Suppressor macrophage treated with lipopolysaccharide for 1 hour (primary cell): ENCODE measurements at places on chromosomes 1 and 21.

GRCh38 chr1:93533677-93534076, 85.8 kb downstream of the FNBP1L start:
- no peak for DNase-seq

DNA sequence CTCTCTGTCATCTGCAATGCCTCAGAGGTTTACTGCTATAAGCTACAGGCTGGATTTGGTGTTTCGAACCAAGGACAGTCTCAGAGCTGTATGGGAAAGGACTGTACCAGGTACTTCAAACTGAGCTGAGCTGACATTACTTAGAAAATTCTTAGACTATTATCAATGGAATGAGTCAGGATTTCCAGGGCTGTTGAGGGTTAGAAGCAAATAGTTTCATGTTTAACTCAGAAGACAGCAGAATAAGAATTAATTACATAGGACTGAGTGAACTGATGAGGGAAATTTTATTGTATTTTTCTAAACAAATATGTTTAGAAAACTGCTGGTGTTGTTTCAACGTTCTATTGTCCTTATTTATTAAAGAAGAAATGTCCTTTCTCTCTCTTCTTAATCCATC, 74.3 kb upstream of the CAPZB start:
- no peak for DNase-seq

GRCh38 chr1:222084996-222085395, 343.1 kb upstream of the DUSP10 start:
- DNase-seq, result no peak

DNA sequence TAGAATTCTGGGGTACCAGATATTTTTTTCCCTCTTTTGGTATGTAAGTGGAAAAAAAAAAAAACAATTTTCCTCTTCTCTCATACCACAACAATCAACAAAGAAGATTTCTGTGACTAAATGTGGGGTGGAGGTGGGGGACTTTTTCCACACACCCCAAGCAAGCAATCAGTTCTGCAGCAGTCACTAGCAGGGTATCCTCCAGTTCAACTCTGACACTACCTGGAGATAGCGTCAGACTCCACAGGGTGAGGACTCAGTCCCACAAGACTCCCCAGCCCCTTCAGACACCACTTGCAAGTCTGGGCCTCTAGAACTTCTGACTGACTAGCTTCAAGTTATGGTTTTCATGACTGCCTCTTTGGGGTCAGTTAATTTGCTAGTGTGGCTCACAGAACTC, 6.2 kb downstream of the DHX9 start:
- DNase-seq, result no peak

DNA sequence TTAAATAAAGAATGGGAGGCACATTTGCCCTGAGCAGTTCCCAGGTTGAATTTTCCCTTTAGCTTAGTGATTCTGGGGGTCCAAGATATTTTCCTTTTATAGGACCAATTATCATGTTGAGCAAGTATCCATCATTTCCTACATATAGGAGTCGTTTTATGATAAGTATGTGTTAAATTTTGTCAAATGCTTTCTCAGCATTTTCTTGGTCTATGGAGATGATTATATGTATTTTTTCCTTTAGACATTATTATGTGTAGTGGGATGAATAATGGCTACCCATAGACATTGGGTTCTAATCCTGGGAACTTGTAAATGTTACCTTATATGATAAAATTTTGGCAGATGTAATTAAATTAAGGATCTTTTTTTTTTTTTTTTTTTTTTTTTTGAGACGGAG, 128.7 kb downstream of the LMO4 start:
- DNase-seq, result no peak

GRCh38 chr1:217968085-217968484, 317.0 kb upstream of the RRP15 start:
- DNase-seq, result no peak

- DNase-seq, result no peak
Measured at GRCh38 chr1:45545553-45546310, 4.9 kb upstream of the AKR1A1 start.

DNA sequence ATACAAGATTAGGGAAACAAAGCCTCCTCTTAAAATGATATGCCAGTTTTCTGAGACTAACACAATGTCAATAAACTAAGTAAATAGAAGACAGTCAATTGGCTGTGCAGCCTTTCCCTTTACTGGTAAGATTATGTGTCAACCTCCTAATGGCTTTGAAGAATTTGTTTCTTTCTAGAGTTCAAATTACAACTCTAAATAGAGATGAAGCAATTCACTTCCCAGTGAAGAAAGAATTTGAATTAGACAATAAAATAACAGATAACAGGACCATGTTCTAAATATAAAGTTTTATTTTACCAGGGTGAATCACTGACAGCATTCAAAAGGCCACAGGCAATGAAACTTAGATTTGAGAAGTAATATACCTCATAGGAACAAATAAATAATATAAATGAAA, 680.3 kb downstream of the PLA2G4A start:
- no peak for DNase-seq

DNA sequence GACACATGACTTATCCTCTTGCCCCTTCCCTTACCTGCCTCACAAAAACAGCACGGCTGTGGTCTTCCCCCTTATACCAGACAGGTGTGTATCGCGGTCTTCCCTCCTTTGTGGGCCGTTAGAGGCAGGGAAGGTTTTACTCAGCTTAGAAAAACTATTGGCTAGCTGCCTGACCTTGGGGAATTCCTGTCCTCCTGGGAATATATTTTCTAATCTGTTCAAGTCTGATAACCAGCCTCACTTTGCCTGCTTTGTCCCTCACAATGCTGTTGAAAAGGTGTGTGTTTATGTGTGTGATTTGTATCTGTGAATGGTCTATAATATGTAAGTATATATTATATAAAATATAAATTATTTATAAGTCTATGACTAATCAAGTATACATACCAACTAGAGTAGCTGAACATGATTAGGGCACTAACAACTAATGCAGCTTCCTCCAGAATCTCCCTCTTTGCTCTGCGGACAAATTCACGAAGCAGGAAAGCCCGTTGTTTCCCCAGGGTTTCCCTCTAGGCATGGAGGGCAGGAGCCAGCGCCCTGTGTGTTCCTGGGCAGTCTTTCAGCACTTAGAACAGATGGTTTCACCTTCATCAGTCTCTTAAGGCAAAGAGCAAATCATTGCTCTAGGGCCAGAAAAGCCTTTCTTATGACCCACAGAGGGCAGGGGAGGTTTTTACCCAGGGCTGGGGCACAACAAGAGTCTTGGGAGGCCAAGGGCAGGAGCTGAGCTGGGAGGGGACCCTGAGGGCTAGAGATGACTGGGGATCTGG, 25.6 kb downstream of the SLC26A9 start:
- DNase-seq, result peak; percentile 46

- DNase-seq, result no peak
Measured at GRCh38 chr1:181601186-181601950, 118.1 kb downstream of the CACNA1E start.

- peak; percentile 79 for DNase-seq
Measured at GRCh38 chr21:44354001-44354405, 582 bp downstream of the TRPM2 start.

DNA sequence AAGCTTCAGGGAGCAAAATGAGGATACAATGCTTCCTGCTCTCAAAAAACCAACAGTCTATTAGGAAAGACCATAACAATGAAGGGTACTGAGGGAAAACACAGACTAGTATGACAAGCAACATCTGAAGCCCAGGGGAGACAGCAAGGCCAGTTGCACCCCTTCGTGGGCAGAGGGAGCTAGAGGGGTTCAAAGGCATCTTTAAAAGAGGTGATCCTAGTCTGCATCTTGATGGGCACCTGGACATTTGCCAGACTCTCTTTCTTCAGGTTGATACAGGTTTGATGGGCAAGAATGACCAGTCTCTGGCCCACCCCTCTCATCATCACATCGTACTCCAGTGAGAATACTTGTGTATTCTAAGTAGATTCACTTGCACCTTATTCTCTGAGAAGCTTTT, 177.7 kb downstream of the VAV3 start:
- peak; percentile 24 for DNase-seq

DNA sequence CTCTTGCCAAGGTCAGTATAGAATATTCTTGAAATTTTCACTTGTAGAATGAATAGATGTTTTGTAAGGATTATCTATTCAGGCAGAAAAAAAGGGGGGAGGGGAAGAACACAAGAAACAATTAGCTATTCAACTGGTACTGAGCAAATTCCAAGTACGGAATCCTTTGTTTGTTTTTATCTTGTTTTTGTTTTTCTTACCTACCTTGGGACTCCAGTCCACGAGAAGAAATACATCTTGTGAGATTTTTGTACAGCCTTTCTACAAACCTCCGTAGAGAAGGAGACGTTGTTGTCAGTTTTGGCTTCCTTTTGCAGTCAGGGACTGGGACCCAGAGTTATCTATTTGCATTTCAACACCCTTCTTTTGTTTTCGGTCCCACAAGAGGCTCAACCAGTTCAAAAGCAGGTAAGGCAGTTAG, 36.0 kb downstream of the ZNF281 start:
- DNase-seq, result no peak
